Smooth muscle cell of the umbilical artery (primary cell): ENCODE measurements at places on chromosomes 5 and 9. TPM values are rescaled to one million over a fixed set of nuclear protein-coding genes. Genes with fewer than 3 reads are reported as not detected.

PDLIM4 gene
- 95.6 and 133 TPM in 2 replicates for total RNA-seq

OBP2B gene
- not detected in 2 replicates for total RNA-seq

INSL6 gene
- not detected in 2 replicates for total RNA-seq

SPATA31A5 gene
- not detected in 2 replicates for total RNA-seq

TAF1L gene
- total RNA-seq: not detected in 2 replicates

KCNIP1 gene
- not detected in 2 replicates for total RNA-seq

KIF12 gene
- not detected in 2 replicates for total RNA-seq

NME5 gene
- 2.0 and 2.4 TPM in 2 replicates for total RNA-seq

PCDHA13 gene
- 0.09 TPM in 1 of 2 replicates, not detected in the other for total RNA-seq

SLC25A2 gene
- total RNA-seq: 0.28 and 0.30 TPM in 2 replicates

ANXA2R gene
- 1.2 and 1.9 TPM in 2 replicates for total RNA-seq

CBY3 gene
- 0.23 TPM in 1 of 2 replicates, not detected in the other for total RNA-seq
